ENCODE measurements at places on chromosomes 7 and 10.

- DNase-seq: no peak
Measured at GRCh38 chr7:3488829-3489228, 187.8 kb downstream of the SDK1 start.

DNA sequence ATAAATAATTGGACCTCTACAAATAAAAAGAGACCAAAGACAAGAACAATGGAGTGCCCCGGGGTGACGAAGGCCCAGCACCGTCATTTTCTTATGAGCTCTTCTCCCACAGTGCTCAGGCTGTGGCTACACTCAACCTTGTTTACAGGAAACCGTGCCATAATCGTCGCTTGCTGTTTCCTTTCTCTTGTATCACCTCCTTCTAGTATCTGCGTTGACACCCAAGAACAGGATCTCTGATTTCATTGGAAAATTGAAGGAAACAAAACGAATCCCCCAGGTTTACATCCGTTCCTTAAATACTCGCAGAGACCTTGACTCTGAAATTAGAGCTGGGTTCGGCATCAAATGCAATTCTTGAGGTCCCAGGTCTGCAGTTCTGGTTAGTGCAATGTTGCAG is 1.7 kb upstream of the IGFBP3 start:
- no peak for DNase-seq

DNA sequence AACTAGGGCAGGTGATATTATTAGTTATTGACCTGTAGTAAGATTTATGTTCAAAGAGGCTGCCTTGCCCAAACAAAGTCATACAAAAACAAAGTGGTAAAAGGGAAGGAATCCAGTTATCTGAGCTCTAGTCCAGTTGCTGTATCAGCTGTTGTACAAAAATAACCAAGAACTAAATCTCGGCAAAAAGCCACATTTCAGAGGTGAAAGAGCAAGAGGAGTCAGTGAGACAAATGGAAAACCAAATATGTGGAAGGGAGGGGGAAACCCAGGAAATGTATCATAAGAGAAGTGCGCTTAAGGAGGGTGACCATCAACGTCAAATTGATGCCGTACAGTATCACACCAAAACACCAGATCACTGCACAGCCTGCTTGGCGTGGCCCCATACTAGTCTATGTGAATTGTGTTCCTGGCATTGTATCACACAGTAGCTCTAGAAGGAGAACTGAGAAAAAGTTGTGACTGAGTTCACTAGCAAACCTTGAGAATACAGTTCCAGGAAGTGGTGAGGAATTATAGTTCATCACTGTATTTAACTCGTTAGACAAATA is 6.4 kb downstream of the AGBL3 start:
- no peak for DNase-seq

DNA sequence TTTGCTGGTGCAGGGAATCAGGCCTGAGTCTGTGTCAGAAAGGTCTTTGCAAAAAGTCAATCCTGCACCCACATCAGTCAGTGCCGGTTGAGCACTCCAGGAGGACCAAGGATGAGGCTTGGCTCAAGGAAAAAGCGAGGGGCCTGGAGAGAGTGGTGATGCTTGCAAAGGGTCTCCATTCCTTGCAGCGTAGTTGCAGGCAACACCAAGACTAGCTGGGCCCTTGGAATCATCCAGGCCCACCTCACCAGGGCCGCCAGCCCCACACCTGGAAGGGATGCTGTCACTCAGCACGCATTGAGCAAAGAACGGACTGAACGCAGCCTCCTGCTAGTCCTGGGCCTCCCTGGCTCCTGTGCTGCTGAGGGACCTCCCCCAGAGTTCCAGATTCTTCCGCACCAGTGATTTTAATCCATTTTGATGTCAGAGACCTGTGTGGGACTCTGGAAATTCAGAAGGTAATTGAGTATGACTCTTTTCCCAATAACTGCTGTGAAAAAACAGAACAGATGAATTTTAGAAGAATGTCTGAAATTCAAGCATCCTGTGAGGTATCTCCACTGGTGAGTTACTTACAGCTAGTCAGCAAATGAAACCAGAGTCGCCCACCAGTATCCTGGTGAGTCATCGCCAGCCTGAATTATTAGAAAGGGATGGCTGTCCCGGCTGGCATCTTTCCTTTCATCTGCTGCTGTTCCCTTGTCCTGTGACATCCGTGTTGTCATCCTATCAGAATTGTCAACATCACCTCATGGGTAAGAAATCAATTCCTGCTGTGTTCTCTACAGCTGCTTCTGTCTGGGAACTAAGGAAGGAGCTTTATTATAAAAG is 150.8 kb upstream of the NPS start:
- DNase-seq: no peak

GRCh38 chr7:151601521-151602305 is 82.0 kb upstream of the RHEB start:
- DNase-seq: no peak

DNA sequence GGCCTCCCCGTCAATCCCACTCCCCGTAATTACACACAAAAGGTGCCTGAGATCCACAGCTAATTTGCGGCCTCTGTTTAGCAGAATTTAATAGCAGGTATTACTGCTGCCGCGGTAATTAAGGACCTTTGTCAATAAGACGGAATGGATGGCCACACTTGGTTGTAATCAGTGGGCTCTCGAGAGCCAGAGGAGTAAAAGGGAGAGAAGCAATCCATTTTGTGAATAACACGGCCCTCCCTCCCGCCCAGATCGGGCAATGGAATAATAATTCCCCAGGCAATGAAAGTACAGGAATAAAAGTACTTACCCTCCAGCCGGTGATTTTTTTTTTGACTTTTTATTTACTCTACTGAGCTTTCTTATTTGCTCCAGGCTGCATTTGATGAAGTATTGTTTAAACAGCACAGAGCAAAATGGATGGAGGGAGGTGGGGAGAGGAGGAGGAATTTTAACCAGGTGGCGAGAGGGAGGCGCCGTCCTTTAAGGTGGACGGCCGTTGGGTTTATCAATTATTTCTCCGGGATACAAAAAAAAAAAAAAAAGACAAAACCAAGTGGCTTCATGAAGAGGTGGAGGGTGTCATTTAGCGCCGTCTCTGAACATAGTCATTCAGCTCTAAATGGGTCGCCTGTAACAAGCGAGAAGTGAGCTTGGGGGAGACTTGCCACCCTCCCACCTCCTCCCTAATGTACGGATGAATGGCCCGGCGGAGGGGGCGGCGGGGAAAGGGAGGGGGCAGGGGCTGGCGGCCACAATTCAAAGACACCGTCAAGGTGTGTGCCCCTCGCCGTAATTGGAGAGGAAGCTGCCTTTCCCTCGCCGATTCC is 120.3 kb downstream of the BUB3 start:
- DNase-seq: no peak

DNA sequence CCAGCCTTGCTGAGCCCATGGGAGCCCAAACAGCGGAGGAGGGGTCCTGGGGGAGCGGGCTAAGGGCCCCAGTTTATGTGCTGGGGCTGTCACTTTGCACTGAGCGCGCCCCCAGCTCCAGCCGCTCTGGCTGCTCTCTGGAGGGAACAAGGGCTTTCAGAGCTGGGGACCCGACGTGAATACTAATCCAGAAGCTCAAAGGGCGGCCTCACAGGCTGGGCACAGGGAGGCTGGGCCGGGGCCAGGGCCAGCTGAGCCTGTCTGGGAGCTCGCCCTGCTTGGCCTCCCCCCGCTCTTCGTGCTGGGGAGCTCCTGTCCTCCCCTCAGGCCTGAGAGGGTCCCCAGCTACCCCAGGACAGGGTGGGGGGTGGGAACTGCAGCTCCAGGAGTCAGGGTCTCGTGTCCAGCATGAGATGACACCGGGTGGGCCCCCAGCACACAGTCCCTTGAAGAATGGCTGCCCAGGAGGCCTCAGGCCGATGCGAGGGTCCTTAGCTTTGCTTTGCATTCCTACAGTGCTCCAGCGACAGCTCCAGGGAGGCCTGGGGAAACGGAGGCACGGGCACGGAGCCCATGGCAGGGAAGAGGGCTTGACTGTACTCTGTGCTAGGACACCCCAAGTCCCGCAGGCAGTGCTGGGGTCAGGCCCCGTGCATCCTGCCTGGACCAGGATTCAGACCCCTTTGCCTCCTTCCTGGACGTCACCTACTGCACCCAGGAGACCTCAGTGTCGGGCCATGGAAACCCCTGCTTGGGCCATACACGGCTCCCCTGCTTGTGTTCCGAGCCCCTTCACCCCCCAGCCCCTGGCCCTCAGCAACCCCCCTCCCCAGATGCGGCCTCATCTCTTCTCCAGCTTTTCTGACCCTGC is 5.8 kb upstream of the AMZ1 start:
- DNase-seq: no peak

DNA sequence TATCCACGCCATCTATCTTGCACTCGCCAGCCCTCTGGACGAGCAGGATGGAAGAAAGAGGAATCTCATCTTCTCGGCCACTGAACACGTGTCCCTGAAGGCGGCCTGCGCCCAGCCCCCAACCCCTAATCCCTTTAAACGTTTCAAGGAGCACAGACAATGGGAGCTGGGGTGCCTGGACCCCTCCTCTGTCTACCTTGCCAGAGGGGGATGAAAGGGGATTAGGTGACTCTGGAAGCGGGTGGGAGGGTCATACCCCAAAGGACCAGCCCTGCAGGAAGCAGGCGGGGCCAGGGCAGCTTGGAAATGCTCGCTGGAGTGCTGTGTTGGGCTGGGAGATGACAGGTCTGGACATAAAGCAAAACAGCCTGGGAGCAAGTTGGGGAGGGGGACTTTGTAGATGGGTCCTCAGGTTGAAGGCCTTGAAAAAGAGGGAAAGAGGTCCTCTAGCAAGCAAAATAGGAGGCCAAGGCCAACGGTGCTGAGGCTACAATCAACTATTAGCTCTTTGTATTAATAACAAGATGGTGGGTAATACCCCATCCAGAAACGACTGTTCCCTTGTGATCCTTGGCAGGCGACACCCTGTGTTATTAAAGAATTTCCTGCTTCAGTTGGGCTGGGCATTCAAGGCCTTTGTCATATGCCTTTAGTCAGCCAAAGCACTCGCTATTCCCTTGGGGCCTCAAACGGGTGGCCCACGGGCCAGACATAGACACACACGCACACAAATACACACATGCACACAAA is 126.5 kb upstream of the UNC5B start:
- DNase-seq: no peak

GRCh38 chr10:114239994-114240345 is 916 bp downstream of the VWA2 start:
- no peak for DNase-seq

- DNase-seq: no peak
Measured at GRCh38 chr7:1993031-1993695, 239.6 kb downstream of the MAD1L1 start.

DNA sequence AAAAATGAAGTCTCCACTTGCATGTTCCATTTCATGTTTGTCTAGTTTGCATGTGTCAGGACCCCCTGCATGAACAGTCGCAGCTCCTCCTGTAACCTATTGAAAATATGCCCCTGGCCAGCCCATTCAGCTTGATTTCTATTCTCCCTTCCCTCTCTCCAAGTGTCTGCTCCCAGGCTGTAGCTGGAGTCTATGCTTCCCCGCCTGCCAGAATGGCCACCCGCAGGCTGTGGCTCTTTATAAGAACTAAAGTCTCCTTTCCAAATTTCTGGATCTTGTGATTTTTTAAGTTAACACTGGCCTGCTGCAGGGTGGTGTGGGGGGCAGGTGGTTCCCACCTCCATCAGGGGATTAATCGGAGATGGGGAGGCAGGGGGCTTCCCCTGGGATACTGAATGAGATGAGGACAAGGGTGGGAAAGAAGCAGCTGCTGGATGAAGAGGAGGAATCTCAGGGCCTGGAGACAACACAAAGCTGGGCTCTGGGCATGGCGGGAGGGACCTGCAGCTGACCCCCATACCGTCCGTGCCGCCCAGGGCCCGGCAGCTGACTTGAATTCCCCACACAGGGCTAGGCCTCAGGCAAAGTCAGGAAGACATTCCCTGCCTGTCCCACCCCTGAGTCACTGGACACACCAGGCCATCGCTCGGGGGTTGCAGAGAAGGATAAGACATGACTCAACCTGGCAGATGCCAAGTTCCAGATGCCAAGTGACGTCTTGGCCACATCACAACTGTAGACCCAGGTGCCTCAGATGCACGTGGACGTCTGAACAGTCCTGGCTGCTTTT is 399.5 kb upstream of the FOXK1 start:
- no peak for DNase-seq

GRCh38 chr7:158782761-158783401 is 46.4 kb downstream of the ESYT2 start:
- no peak for DNase-seq

- no peak for DNase-seq
Measured at GRCh38 chr10:121710207-121710606, 112.0 kb upstream of the FGFR2 start.

DNA sequence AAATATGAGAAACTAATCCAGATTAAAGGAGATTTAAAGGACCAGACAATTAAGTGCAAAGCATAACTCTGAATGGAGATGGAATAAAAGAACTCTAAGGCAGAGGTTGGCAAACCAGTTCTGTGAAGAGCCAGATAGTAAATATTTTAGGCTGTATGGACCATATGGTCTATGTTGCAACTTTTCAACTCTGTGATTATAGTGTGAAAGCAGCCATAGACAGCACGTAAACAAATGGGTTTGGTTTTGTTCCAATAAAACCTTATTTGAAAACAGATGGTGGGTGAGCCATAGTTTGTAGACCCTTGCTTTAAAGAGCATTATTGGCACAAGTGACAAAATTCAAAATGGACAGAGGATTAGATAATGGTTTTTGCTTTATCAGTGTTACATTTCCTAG is 884.1 kb downstream of the CCSER2 start:
- DNase-seq: no peak

- no peak for DNase-seq
Measured at GRCh38 chr10:24715246-24715769, 8.4 kb downstream of the ARHGAP21 start.

DNA sequence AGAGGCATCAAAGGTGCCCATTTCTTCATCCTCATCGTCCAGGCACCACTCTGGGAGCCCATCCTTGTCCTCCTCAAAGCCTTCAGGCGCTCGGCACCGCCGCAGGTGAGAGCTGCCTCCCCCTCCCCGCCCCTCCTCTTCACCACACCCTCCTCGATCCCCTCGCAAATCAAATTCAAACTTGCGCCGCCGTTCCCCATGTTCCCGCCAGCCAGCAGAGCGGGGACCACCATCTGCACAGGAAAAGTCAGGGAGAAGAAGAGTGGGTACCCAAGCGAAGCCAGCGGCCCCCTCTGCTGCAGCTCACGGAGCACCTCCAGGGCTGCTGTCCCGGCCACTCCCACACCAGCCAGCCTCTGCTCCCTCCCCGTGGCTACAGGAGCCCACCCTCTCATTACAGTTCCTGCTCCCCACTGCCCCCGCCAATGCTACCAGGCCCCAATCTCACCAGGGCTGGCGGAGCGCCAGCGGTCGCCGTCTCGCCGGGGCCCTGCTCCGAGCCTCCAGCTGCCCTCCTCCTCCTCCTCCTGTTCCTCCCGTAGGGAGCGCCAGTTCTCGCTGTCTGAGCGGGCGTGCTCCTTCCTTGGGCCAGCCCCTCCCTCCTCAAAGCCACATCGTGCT is 7.7 kb downstream of the GIGYF1 start:
- no peak for DNase-seq

DNA sequence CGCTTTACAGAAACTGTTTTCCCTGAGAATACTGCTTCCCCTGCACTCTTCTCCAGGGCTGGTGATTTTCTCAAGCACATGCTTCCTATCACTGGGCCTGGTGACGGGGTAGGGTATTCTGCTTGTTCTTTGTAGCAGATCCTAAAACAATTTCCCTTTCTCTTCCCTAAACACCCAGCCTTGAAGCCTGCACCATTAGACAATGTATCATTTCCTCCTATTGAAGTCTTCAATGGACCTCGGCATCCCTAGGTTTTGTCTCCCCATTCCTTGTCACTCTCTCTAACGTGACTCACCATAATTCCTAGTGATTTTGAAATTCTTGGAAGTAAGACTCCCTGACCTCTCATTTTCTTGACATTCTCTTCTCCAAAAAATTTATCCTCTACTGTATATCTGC is 109.5 kb upstream of the GHITM start:
- no peak for DNase-seq

All from stimulated activated CD4-positive, alpha-beta T cell treated with anti-CD3 and anti-CD28 coated beads, TNF-alpha, amount 100 ng/mL, for 48 hours (primary cell).